Activated T-cell treated with anti-CD3 and anti-CD28 coated beads for 48 hours (primary cell): ENCODE measurements at places on chromosomes 16 and 17.

GRCh38 chr16:3027983-3028715, 4.3 kb downstream of the THOC6 start:
- DNase-seq: peak; percentile 91

DNA sequence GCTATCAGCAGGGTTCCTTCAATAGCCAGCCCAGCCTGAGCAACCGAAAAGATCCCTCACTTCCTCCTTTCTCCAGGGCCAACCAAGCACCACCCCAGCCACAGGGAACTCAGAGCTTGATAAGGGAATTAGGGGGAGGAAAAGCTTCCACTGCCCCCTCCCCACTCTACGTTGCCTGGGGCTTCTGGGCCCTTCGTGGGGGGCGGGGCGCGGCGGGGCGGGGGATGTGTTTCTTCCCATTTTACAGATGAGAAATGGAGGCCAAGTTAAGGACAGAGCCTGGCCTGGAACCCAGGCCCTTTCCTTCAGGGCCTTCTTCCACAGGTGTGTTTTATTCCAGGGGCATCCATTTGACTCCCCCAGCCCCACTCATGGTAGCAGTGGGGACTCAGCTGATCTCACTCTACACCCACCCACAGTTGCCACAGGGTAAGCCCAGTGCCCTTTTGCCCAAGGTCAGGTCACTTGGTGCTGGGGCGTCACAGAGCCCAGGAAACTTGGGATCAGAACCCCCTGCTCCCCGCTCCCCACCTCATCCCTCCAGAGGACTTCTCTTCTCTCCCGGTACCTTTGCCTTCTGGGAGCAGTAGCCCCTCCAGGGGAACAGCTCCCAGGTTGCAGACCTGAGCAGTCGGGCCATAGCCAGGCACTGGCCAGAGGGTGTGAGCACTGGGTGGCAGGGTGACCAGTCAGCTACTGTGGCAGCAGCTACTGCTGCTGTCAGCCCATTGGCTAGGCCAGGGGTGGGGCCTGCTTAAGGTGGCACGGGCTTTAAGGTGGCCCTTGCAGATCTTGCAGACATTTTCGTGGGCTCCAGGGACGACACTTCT, at the start of gene LDHD:
TSS of gene LDHD (minus strand) at position 700 of the 830 bp plus-strand sequence. CDS start at position 640, 60 bp downstream.
- no peak for DNase-seq

- DNase-seq: no peak
Observed at GRCh38 chr17:27550291-27550930, 80.6 kb upstream of the LGALS9 start.

GRCh38 chr17:68102318-68102758, 66.8 kb downstream of the KPNA2 start:
- DNase-seq: no peak

DNA sequence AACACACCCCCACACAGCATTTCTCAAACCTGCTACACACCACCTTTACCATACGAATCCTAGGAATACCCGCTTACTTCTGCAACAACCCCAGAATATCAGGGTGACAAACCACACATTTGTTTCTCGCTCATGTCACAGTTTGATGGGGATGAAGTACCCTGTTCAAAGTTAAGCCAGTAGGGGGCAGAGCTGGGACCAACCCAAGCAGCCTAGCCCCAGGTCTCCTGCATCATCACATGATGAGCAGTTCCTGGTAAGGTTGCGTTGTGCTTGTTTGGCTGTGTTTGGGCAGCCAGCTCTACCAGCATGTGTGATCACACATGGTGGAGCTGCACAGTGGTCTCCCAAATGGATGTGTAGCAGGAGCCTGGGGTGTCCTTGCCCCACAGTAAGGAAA, 103.6 kb upstream of the C16orf82 start:
- peak; percentile 18 for DNase-seq
